NCI-H1092 (cell line): ENCODE measurements at places on chromosomes 3 and 15.

GRCh38 chr3:18775501-18775900 lies 350.4 kb upstream of the SATB1 start:
- DNase-seq = no peak

GRCh38 chr15:85555875-85556617 lies 175.6 kb downstream of the AKAP13 start:
- no peak for DNase-seq

- no peak for DNase-seq
These were observed 306.5 kb downstream of the PLOD2 start for GRCh38 chr3:145854499-145854898.

GRCh38 chr3:128425142-128425845 lies 41.4 kb downstream of the DNAJB8 start:
- DNase-seq = no peak

DNA sequence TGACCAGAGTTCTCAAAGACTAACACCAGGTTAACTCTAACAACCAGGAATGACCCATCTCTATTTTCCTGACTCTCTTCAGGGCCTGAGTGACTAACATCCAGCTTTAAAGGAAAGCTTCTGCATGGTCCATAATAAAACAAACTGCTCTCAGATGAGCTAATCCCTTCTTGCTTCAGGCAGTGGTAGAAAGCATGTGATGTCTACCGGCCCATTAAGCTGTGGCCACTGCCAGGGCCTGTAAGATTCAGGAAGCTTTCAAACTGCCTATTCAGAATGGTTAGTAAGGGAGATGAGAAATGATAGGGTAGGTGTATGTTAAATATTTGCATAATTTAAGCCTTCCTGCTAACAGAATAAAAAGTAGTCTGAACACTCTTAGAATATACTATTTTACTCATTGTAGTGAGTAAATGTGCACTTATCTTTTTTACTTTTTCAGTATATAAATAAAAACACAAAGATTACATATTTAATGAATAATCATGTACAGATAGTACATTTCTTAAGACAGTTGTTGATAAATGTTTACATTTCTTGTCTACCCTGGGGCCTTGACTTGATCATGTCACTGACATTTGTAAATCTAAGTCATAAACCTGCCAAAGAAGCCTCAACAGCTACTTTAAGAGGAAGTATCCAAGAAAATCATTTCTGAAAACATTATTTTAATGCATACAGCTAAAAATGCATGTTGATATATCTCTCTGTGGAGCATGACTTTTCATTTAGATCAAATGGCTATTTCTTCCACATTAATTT lies 222.0 kb downstream of the MCTP2 start:
- no peak for DNase-seq

DNA sequence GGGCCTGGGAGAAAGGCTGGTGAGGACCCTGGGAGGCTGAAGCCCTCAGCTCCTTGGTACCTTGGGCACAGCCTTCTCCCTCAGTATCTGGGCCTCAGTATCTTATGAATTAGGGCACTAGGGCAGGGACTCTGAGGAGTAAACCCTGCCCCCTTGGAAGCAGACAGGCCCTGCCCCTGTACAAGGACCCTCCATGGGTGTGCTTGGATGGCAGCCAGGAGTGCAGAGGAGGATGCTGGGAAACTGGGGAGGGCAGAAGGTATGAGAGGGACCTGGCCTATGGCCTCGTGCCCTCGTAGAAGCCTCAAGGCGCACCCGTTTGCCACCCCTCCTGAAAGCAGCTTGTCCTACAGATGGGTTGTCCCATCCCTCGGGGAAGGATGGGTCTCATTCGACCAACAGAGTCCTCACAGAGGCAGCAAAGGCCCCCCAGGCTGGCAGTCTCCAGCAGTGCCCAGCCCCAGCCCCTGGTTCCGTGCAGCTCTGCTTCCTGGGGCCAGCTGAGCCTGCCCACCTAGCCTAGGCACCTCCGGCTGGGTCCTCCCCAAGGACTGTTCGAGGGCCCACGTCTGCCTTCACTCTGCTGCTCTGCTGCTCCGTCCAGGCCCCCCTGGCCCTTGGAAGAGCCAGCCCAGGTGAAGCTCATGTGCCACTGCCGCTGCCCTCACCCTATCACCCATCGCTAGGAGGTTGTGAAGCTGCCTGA lies 15.3 kb upstream of the SEMA3F start:
- peak; percentile 25 for DNase-seq
